Activated CD4-positive, alpha-beta T cell treated with anti-CD3 and anti-CD28 coated beads for 24 hours (primary cell): ENCODE measurements at places on chromosomes 7 and 10.

DNA sequence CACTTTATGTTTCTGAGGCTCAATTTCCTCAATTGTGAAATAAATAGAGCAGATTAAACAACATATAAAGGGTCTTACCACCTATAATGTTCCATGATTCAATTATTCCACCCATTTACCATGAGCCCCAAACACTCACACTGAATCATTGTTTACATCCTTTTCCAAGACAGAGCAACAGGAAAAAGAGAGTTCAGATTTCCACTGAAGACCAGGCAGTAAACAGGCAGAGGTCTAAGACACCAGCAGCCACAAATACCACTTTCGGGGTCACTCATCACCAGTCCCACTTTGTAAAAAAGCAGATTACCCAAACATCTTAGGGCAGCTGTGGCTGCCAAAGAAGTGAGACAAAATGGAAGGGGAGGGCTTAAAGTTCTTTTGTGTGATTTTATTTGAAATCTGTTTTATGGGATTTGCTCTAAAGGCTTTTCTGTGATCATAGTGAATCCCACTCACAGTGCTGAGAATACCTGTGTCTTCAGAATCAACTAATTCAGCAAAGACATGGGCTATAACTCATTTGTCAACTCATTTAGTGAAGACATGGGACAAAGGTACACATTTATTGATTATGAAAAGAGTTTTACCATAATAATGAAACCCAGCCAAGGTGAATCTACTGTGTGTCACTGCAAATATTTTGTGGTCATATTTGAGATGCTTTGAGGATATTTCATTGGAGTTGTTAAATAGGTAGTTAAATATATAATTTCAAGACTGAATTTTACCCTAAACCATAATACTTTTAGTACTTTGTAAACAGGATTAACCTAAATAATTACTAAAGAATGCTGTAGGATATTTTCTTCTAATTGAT is 24.8 kb upstream of the DLD start:
- DNase-seq, result no peak

DNA sequence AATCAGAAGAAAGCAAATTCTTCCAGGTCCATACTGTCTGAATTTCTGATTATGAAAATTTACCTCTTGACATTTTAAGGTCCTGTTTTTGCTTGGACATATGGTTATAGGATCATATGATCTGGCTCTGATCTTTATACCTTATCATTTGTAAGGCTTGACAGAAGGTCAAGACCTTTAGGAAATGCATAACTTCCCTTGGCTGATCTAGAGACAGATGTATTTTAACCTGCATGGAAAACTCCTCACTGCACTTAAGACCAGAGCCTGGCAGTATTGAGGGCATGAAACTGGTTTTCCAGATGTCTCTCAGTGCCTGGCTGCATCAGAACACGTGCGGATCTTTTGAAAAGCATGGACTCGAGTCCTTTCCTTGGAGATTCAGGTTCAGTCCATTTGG is 55.9 kb downstream of the TRRAP start:
- no peak for DNase-seq

GRCh38 chr7:152969335-152969734 is 209.8 kb downstream of the ACTR3B start:
- DNase-seq, result no peak

DNA sequence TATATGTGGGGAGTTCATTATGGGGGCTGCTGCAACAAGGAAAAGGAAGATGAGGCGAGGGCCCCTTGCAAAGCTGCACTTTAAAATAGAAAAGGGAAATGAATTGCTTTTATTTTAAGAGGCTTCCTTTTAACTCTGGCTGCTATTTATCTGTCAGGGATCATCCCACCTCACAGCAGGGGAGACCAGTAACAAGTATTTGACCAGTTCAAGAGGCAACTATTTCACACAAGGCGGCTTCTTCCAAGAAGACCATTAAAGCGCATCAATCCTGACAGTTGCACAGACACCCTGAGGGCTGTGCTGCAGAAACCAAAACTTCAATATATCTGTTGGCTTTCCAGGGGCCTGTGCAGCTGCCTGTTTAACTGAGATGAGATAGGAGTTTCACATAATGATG is 1009.2 kb downstream of the SORCS3 start:
- no peak for DNase-seq
